ENCODE measurements at places on chromosomes 16 and 17.
A peak's percentile ranks its signal among the peaks of the same experiment; 100 is the strongest.

- DNase-seq: no peak
Measured at GRCh38 chr17:33751702-33752065, 458.6 kb upstream of the ASIC2 start.

DNA sequence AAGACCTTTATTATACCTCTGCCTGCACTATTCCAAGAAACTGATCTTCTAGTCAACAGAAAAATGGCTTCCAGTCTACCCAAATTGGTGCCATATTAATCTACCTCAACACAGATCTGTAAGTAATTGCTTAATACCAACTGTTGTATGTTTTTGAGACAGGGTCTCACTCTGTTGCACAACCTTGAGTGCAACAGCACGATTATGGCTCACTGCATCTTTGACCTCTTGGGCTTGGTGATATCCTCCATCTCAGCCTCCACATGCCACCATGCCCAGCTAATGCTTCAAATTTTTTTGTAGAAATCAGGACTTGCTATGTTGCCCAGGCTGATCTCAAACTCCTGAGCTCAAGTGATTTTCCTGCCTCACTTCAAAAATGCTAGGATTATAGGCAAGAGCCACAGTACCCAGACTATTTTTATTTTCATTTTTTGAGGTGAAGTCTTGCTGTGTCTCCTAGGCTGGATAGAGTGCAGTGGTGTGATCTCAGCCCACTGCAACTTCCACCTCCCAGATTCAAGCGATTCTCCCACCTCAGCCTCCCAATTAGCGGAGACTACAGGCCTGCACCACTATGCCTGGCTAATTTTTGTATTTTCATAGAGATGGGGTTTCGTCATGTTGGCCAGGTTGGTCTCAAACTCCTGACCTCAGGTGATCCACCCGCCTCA is 14.4 kb downstream of the NUFIP2 start:
- no peak for DNase-seq

- DNase-seq: no peak
Measured at GRCh38 chr16:65010125-65010524, 111.7 kb downstream of the CDH11 start.

DNA sequence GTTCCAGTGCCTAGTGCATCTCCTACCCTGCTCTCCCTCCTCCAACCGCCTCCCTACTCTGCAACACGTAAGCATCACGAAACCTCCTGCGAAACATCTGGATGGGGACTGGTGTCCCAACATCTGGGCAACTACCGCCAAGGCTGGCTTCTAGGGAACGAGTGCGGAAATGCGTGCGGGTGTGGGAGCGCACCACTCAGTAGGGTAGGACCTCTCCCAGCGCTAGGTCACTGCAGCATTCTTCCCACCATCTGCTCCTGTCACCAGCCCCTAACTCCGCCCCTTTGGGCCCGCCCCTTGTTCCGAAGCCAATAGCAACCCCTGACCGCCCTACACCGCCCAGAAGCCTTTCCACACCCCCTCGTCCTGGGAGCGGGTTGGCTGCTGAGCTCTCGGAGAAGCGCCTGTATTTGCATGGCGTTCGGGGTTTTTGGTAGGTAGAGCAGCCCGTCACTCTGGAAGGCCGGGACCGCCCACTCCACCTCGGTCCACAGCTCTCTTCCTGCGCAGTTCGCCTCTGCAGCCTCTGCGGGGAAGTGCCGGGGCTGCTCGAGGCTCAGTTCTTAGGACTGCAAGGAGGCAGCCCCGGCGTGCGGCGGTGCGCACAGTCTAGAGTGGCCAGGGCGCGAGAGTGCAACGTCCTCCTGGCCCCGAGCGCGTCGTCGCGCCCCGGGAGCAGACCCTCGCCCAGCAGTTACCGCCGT is at the start of gene HS3ST3B1:
HS3ST3B1 (plus strand) TSS at position 507 of the 704 bp plus-strand sequence. CDS start 438 bp downstream, outside the sequence.
- DNase-seq: peak; percentile 99

DNA sequence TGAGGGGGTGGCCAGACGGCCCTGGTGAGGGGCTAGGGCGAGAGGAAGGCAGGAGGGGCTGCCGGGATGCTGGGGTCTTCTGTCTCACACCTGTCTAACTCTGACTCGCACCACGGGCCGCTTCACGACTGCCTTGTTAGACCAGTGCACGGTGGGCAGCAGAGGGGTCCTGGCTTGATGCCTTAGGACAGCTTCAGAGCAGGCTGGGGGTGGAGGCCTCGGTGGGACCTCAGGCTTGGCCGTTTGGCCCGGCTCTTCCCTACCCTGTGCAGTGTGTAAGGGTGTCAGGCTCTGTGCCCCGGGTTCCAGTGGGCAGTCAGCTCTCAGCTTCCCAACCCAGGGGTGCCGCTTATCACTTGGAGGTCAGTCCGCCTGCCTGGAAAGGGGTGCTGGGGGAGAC is 100.7 kb downstream of the OR1D5 start:
- DNase-seq: no peak

GRCh38 chr17:66507103-66507923 is 204.9 kb downstream of the PRKCA start:
- no peak for DNase-seq

GRCh38 chr17:50564916-50565315 is 4.4 kb downstream of the CACNA1G start:
- DNase-seq: no peak

DNA sequence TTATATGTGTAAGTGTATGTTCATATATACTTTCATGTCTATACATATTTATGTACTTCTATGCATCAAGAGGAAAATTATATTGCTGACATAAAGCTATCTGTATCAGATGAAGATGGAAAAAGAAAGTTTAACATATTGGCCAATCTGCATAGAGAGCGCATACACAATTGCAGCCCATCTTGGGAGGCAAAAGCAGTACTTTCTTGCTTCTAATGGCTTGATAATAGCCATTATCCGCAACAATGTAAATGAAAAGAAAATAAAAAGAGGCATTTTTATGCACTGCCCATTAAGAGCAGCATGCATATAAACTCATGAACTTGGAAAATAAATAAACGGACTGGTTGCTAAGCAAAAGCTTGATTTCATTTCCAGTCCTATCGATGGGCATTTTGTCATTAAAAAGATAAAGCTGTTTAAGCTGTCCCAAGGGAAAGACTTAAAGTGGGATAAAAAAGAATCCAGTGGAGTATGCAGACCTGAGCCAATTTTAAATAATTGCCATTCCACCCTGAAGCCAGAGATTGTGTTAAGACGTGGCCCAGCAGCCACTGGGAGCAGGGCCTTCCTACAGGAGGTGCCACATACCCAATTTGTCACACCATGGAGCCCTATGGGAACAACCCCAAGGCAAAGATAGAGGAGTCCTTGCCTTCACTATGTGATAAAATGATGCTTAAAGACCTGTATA is 183.6 kb upstream of the CDH11 start:
- no peak for DNase-seq
